ENCODE measurements at places on chromosomes 4 and X.

DNA sequence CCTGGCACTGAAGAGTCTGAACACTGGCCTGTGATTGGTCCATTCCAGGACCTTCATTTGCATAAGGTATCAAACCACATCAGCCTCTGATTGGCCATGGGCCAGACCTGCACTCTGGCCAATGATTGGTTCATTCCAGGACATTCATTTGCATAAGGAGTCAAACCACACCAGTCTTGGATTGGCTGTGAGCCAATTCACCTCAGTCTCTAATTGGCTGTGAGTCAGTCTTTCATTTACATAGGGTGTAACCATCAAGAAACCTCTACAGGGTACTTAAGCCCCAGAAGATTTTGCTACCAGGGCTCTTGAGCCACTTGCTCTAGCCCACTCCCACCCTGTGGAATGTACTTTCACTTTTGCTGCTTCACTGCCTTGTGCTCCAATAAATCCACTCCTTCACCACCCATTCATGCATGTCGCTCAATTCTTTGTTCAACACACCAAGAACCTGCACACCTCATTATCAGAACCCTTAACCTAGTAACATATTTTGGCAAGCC, 14.2 kb upstream of the HERC5 start:
- no peak for DNase-seq

DNA sequence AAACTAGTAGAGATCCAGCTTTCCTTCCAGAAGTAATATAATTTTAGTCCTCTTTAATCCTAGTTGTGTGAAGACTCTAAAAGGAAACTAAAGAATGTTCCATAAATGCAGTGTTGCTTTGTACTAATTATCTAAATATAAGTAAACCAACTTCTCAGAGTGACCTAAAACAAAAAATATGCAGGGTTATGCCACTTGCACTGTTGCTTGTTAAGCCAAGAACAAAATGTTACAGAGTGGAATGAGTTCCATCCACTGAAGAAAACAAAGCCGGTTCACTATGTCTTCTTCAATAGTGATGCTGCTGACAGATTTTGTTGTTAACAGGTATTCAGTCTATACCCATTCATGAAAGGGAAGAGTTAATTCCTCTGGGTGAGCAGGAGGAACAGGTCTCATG, 252.0 kb upstream of the DIAPH2 start:
- no peak for DNase-seq

- no peak for DNase-seq
These were observed 6.3 kb upstream of the USP53 start for GRCh38 chr4:119206178-119206577.

DNA sequence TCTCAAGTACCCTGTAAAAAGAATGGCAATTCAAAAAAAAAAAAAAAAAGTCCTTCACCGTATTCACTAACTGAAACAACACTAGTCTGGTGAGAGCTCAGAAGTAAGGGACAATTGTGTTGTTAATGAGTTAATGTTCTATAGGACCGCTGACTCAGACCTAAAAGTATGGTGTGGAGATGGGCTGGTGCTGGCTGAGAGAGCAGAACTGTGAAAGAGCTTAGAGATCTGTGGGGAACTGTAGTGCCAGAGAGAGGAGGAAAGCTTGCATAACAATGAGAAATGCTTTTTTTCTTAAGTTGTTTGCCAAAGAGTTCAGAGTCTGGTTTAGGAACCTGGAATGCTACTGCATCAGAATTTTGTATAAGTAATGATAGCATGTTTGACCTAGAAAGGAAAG, 65.1 kb downstream of the LHFPL1 start:
- DNase-seq = no peak

- DNase-seq = no peak
These were observed 20.1 kb downstream of the SUPT20HL1 start for GRCh38 chrX:24380262-24381187.

- no peak for DNase-seq
These were observed 59.9 kb downstream of the UBQLN2 start for GRCh38 chrX:56623316-56623715.

DNA sequence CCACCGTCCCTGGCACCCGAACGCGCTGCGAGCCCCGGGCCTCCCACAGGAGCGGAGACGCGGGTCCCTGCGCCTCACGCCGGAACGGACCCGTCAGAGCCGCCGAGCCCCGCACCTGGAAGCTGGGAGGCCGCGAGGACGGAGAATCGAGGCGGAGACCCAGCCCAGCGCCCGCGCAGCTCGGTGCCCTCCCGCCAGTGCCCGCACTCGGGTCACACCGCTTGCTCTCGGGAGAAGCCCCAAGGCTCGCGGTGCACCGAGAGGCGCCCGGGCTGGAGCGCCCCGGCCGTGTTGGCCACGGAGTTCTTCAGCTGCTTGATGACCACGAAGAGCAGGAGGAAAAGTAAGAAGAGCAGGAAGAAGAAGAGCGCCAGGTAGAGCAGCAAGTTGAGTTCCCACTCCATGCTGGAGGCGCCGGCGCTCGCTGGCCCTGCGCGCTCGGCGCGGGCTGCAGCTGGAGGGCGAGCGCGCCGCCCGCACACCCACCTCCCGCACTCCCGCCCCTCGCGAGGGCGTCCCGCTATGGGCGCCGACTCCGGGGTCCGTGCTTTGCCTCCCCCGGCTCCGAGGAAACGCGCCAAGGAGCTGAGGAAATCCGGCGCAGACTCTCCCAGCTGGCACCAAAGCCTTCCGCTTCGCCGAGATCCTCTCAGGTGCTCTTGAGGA, at the start of gene SMIM43:
Gene SMIM43 (minus strand): TSS at position 463 of the 666 bp plus-strand sequence. CDS start 59 bp downstream, at position 404.
- no peak for DNase-seq

All from stimulated activated CD4-positive, alpha-beta T cell treated with anti-CD3 and anti-CD28 coated beads, Interleukin-4, amount 100 ng/mL, for 24 hours (primary cell).